ENCODE measurements at places on chromosomes 1 and 21.

GRCh38 chr1:228280106-228280901, 72.5 kb downstream of the OBSCN start:
- DNase-seq: no peak

DNA sequence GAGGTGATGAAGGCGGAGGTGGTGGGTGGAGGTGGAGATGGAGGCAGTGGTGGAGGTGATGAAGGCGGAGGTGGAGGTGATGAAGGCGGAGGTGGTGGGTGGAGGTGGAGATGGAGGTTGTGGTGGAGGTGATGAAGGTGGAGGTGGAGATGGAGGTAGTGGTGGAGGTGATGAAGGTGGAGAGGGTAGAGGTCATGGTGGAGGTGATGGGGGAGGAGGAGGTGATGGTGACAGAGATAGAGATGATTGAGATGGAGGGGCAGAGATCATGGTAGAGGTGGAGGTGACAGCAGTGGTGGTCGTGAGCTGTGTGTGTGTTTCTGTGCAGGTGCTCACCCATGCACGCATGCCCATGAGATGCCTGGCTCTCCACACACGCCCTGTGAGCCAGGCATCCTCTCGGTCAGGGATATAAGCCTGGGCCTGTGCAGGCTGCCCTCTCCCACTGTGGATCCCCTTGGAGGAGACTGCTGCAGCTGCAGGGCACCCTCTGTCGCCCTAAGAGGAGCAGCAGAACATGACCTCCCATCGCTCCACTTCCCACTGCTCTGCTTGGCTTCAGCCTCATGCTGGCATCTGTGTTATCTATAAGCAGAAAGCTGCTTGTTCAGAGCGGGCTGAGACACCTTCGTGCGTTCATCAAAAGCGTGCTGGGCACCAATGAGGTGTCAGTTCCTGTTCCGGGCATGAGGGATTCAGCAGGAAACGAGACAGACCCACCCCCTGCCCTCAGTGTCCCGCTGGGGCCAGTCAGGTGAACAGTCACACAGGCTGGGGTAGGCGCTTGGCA, 20.5 kb upstream of the NPHP4 start:
- no peak for DNase-seq

GRCh38 chr1:56563568-56563967, 15.8 kb downstream of the PLPP3 start:
- no peak for DNase-seq

DNA sequence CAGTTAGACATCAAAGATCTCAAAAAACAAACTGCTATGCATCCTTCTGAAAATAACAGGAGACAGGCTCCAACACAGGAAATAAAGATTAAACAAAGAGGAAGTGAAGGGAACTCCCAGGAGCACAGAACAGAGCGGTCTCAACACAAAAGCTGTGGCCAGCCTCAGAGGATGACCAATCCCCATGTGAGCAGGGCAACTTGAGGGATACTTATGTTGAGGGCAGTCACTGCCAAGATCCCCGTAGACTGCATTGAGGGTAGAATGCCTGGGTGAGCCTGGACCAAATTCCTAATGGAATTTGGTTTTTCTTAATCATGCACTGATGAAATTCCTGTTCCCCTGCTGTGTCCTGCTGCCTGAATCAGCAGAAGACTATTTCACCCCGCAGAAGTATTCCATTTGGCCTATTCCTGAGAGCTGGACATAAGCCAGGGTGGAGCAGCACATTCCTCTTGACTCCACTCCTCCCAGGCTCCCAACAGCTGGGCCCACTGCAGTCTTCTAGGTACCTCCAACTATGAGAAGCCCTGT, 49.0 kb downstream of the JAK1 start:
- DNase-seq: no peak

- no peak for DNase-seq
Observed at GRCh38 chr1:154351363-154352068, 26.2 kb downstream of the ATP8B2 start.

- DNase-seq: no peak
Observed at GRCh38 chr1:80659161-80659560, 1141.6 kb upstream of the ADGRL2 start.

DNA sequence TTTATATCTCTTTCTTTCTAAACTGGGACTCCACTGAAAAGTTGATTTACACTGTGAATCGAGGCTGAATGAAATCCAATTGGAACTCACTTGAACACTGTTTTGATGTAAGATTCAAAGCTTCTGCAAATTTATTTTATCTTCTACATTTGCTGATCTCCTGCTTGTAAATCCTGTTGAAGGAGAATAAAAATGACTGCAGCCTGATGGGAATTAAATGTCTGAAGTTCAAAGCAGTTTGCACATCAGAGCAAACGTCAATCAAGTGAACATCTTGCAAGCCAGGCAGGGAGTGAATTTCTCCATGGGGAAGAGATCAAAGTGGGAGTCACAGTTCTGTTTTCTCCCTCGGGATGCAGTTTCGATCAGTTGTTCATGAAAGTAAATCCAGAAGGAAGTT, 127.2 kb downstream of the CACHD1 start:
- DNase-seq: no peak

GRCh38 chr1:208059409-208060001, 148.6 kb upstream of the CD34 start:
- no peak for DNase-seq

DNA sequence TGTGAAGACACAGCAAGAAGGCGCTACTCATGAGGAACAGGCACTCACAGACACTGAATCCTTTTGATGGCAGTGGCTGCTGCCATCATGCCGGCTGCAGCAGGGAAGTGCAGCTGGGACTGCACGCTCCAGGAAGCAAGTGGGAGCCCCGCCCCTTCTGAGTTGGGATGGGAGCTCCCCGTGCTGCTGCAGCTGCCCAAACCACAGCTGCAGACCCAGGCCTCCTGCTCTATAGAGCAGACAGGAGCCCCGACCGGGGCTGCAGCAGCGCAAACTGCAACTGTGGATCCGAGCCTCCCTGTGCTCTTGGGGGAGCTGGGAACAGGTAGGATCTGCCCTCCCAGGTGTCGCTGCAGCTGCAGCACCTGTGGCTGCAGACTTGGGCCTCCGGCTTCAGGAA, 65.2 kb upstream of the MARK1 start:
- no peak for DNase-seq

DNA sequence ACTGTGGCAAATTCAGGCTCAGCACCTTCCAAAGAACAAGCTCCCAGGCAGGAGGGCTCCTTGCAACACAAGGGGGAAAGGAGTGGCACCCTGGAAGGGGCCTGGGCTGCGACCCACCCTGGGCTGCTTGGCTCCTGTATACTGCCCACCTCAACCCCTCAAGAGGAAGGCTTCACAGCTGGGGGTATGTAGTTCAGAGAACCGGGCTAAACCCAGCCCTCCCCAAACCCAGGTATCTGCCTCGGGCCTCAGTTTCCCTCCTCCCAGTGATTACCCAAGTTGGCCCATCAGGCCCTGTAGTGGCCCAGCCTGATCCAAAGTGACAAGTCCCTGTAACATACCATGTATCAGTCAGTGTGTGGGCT, 7.5 kb downstream of the TENT5B start:
- no peak for DNase-seq

GRCh38 chr1:85048296-85049064, at the start of gene MCOLN3:
Gene MCOLN3, minus strand, starts transcription at chr1:85048500. Its CDS starts 3,140 bp downstream, at chr1:85045360.
- no peak for DNase-seq

DNA sequence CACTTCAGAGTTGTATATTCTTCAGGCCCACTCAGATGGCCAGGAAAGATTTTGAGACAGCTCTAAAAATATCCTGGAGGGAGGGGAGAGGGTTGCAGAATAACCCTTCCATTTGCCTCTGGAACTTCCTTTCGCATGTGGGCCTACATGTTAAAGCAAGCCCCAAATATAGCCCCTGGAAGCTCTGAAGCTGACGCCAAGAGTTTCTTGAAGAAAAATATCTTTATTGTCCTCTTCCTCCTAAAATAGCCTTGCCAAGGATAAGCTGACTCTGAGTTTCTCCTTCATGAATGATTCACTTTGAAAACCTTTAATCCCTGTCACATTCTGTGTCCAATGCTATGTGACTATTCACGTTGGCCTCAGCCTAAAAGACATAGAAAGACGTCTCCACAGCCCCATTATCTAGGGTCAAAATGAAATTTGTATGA, 6.4 kb downstream of the C1orf116 start:
- DNase-seq: no peak

GRCh38 chr1:230808281-230808872, 59.9 kb downstream of the C1orf198 start:
- DNase-seq: no peak

DNA sequence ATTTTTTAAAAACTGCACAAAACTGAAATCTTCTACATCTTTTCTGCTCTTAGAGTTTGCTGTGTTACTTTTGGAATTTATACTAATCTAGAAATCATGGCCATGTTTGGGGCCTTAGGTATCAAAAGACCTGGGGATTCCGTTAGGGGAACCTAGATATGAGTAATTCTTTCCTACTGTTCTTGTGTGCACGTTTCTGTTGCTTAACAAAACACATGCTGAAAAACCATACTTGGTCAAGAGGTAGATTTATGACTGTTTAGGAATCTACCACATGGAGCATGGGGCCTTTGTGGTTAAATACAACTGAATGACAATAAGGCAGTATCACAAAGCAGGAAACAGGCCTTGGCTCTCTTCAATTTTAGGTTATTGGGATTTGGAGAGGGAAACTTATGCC, 291.9 kb upstream of the USP25 start:
- no peak for DNase-seq

GRCh38 chr1:9905010-9905409, 5.1 kb downstream of the CTNNBIP1 start:
- DNase-seq: no peak

DNA sequence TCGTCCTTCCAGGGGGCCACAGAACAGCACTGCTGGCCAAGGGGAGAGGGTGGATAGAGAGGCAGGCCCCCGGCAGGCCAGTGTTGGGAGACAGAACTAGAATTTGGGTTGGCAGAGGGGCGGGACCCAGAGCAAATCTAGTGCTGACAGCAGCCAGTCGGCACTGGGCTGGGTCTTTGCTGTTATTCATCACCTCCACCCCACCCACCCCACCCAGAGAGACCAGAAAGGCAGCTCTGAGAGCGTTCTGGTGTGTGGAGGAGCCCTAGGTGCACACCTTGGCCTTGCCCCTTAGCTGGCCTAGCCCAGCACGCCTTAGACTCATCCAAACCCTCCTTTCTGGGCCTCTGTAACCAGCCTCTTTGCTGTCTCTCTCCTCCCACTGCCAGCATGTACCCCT, 6.4 kb upstream of the PKP1 start:
- DNase-seq: no peak

DNA sequence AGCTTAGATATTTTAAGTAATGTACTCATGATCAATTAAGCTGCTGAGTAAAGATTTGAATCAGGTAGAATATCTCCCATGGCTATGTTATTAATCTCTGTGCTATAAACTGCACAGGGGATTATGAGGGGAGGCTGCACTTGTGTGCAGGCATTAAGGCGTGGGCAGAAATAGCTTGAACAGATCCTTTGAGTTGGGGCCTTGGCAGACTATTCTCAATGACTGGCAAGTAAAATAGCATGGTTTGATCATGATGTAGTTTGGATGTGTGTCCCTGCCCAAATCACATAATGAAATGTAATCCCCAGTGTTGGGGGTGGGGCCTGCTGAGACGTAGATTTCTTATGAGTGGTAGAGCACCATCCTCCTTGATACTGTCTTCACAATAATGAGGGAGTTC, 220.3 kb downstream of the PLPP3 start:
- DNase-seq: no peak

DNA sequence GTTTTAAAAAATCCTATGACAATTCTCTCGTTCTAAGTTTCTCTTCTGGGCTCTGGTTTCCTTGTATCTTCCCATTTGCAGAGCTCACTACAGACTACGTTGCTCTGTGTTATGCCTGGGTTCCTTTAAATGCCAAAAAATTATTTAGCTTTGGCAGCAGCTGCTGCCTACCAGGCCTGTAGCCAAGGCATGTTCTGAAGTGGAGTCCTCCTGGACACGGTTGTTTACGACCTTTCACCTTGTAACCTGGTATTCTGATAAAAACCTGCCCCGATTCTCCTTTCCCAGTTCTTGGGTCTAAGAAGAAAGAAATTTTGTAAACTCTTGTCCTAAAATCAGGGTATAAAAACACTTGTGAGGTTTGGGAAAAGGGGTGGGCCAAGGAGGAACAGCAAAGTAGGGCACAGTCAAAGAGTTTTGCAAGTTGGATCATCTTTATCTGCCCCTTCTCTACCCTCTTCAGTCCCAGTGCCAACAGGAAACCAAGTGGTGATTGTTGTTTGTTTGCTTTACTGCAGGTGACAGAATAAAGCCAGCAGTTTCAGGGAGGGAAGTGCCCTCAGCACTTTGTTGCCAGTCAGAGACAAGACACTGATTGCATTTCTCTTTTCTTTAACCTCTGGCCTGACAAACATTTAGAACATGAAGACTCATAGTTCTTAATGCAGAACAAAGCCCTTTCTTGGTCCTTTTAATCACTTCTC, 3.1 kb upstream of the TXNIP start:
- no peak for DNase-seq

DNA sequence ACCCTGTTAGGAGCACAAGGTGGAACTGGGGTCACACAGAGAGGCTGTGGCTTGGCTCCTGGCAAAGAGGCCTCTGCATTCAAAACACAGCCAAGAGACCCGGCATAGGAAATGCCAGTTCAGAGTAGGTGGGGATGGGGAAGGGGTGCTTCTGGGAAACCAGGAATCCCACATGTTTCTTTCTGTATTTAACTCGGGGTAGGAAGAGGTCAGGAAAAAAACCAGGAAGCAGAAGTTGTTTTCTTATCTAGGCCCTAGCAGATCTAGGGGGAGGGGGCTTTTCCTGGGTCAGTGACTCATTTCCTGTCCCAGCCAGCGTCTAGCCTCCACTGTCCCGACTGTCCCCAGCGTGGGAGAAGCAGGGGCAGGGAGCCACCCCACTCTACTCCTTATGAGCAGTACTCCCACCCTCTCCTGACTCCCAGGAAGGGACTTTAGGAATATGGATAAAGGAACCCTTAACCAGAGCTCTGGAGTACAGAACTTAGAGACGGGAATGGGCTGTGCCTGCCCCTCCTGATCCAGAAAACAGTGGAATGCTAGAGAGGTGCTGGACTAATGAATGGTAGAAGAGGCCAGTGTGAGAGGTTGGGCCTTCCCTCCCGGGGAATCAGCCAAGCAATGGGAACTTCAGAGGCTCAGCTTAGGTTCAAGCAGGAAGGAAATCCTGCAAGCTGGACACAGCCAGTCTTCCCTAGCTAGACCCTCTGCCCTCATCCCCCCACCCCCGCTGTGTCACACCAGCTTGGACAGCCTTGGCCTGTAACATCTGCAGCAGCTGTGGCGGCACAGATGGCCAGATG, 5.7 kb downstream of the FHL3 start:
- DNase-seq: no peak

DNA sequence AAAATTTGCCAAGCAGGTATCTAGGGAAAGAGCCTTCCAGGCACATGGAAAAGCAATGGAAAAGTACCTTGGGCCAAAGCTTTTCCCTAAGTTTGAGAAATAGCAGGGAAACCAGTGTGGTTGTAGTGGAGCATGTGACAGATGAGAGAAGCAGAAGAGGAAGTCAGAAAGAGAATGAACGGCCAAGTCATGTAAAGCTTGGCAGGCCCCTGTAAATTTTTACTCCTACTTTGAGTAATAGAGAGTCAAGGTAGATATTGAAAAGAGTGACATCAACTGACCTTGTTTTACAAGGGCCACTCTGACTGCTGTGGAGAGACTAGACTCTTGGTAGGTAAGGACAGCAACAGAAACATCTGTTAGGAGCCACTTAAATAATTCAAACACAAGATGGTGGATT, 180.9 kb upstream of the PRMT6 start:
- no peak for DNase-seq

- no peak for DNase-seq
Observed at GRCh38 chr1:99180915-99181314, 83.4 kb upstream of the PLPPR4 start.

- no peak for DNase-seq
Observed at GRCh38 chr1:206930210-206930798, 8.6 kb upstream of the FCMR start.
